CD8-positive, alpha-beta memory T cell (primary cell): ENCODE measurements at places on chromosomes 5 and 9.

GRCh38 chr5:105088102-105088501 is 1525.5 kb upstream of the NUDT12 start:
- DNase-seq = no peak
- no peaks in the 10 kb centered on the region for H3K36me3 ChIP-seq
- H3K4me1 ChIP-seq = no peaks in the 10 kb centered on the region
- no peaks in the 10 kb centered on the region for H3K27me3 ChIP-seq
- no peak overlapping the region for H3K4me3 ChIP-seq

GRCh38 chr9:126516936-126517832 is 96.5 kb upstream of the LMX1B start:
- H3K4me1 ChIP-seq = peaks cover 36% of the 10 kb centered on the region
- DNase-seq = peak; percentile 10
- no peaks in the 10 kb centered on the region for H3K36me3 ChIP-seq

- no peak overlapping the region for H3K27ac ChIP-seq
- DNase-seq = no peak
- H3K4me1 ChIP-seq = peaks cover 12% of the 10 kb centered on the region
- H3K36me3 ChIP-seq = no peaks in the 10 kb centered on the region
- no peaks in the 10 kb centered on the region for H3K27me3 ChIP-seq
These were observed 575.3 kb downstream of the RAB3C start for GRCh38 chr5:59158165-59158564.

DNA sequence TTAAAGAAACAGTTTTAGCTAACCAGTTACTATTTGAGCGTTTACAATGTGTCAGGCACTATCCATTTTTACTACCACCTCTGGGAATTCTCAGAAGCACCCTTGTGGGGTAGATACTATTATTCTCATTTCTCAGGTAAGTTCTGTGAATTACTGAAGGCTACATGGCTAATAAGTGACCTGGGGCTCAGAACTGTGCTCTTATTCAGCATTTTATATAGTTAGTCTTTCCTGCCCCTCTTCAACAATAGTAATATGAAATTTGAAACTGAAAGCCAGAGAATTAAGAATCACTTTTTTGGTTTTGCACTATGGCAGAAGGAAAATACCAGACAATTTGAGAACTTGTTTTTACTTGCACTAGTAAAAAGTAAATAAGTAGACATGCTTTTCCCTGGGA is 11.8 kb downstream of the ELL2 start:
- H3K36me3 ChIP-seq = no peaks in the 10 kb centered on the region
- no peaks in the 10 kb centered on the region for H3K27me3 ChIP-seq
- DNase-seq = no peak
- H3K4me3 ChIP-seq = no peak overlapping the region
- H3K27ac ChIP-seq = no peak overlapping the region

DNA sequence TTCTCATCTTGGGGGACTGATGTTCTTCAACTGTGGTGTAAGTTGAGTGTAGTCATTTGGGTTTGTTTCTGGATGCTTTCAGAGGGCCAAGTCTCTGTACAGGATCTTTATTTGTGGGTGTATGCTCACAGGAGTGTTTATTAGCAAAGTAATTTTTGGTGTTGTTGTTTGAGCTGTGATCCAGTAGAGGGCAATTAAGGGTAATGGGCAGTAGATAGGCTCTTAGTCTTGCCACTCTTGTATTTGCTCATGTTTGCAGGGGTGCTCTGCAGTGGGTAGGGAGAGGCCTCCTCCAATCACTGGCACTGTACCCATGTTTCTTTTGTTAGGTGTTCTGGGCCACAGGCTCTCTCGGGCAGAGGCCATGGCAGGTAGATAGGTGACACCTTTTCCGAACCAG is 45.9 kb upstream of the ITGA2 start:
- H3K4me3 ChIP-seq = no peak overlapping the region
- H3K36me3 ChIP-seq = no peaks in the 10 kb centered on the region
- DNase-seq = no peak
- H3K27me3 ChIP-seq = no peaks in the 10 kb centered on the region

DNA sequence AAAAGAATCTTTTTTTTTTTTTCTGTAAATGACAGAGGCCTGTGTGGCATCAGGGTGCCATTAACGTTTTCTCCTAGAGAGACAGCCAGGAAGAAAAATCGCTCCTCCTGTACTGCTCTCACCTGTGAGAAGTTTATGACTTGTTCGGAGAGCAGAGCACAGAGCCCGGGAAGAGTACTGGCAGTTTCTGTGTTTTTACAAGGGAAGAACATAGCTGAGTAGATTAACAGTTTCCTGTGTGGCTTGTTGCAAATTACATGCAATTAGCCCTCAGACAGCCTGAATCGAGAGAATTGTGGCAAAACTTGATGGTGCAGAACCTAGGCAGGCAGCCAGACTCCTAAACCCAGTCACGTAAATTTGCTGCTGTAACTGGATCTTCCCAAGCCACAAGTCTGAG is 32.1 kb downstream of the PRKACG start:
- H3K36me3 ChIP-seq = no peaks in the 10 kb centered on the region
- no peak for DNase-seq
- no peaks in the 10 kb centered on the region for H3K27me3 ChIP-seq

GRCh38 chr5:111689357-111689935 is 67.5 kb downstream of the NREP start:
- DNase-seq = no peak
- H3K4me1 ChIP-seq = no peaks in the 10 kb centered on the region
- no peak overlapping the region for H3K27ac ChIP-seq
- H3K36me3 ChIP-seq = no peaks in the 10 kb centered on the region
- no peak overlapping the region for H3K4me3 ChIP-seq

- no peaks in the 10 kb centered on the region for H3K4me1 ChIP-seq
- no peaks in the 10 kb centered on the region for H3K36me3 ChIP-seq
- no peak for DNase-seq
- H3K27me3 ChIP-seq = no peaks in the 10 kb centered on the region
- no peak overlapping the region for H3K4me3 ChIP-seq
These were observed 37.6 kb upstream of the HNRNPA0 start for GRCh38 chr5:137791799-137792198.

- H3K27me3 ChIP-seq = peaks cover 5% of the 10 kb centered on the region
- H3K36me3 ChIP-seq = no peaks in the 10 kb centered on the region
- no peak for DNase-seq
These were observed 60.8 kb downstream of the SH3TC2 start for GRCh38 chr5:149002053-149002452.

DNA sequence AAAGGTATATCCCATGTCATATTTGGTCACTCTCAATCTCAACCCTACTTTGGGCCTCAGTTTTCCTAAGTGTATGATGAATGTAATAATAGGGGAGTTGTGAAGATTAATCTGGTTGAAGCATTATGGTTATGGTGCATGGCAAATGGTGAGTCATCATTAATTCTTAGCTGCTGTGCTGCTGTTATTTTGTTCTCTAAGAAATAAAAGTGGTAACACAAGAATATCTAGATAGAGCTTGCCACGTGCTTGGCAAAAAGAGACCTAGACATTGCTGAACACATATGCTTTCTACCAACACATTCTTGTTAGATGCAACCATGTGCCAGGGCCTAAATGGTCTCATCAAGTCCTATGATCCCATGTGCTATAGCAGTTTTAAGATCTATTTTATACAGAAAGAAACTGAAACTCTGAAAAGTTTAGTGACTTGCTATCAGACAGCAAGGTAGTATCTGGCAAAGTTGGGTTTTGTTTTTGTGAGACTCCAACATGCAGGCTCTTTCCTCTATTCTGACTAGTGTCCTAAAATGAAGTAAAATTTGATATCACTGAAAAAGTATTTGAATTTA is 699.9 kb upstream of the MEF2C start:
- DNase-seq = no peak
- no peaks in the 10 kb centered on the region for H3K4me1 ChIP-seq
- H3K4me3 ChIP-seq = no peak overlapping the region
- no peaks in the 10 kb centered on the region for H3K36me3 ChIP-seq

GRCh38 chr9:114321759-114322158 is 1.1 kb upstream of the ORM1 start:
- H3K27me3 ChIP-seq = no peaks in the 10 kb centered on the region
- DNase-seq = no peak
- H3K4me1 ChIP-seq = no peaks in the 10 kb centered on the region
- no peak overlapping the region for H3K4me3 ChIP-seq
- no peaks in the 10 kb centered on the region for H3K36me3 ChIP-seq

GRCh38 chr5:35374584-35374983 is 144.3 kb upstream of the PRLR start:
- no peaks in the 10 kb centered on the region for H3K4me1 ChIP-seq
- H3K36me3 ChIP-seq = no peaks in the 10 kb centered on the region
- no peak overlapping the region for H3K4me3 ChIP-seq
- DNase-seq = no peak
- H3K27me3 ChIP-seq = no peaks in the 10 kb centered on the region

GRCh38 chr5:2899311-2899710 is 147.8 kb upstream of the IRX2 start:
- no peak for DNase-seq
- no peaks in the 10 kb centered on the region for H3K4me1 ChIP-seq
- no peak overlapping the region for H3K4me3 ChIP-seq
- H3K27me3 ChIP-seq = no peaks in the 10 kb centered on the region

DNA sequence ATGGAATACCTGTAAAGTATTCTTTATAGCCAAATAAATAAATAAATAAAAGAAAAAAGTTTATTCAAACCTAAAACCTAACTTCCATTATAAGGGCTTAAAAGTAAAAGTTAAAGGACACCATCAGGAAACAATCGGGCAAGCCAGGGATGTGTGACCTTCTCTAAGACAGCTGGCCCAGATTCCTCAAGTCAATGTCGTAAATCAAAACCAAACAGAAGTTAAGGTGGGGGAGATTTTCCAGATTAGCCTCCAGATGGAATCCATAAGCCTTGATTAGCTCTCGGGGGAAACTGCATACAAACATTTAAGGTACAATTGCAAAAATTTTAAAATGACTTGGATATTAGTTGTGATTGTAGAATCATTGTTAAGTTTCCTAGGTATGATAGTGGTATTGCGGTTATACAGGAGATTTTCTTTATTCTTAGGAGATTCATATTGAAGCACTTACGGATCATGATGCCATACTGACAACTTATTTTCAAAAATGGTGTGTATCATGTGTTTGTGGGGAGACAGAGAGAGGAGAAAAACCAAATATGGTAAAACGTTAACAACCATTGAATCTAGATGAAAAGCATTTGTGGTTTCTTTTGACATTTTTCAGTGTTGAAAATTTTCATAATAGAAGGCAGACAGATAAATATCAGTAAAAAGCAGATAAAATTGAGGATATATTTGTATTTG is 21.5 kb upstream of the MGAT1 start:
- H3K36me3 ChIP-seq = peaks cover 1% of the 10 kb centered on the region
- no peak overlapping the region for H3K27ac ChIP-seq
- H3K4me3 ChIP-seq = no peak overlapping the region
- H3K27me3 ChIP-seq = no peaks in the 10 kb centered on the region
- H3K4me1 ChIP-seq = peaks cover 16% of the 10 kb centered on the region

DNA sequence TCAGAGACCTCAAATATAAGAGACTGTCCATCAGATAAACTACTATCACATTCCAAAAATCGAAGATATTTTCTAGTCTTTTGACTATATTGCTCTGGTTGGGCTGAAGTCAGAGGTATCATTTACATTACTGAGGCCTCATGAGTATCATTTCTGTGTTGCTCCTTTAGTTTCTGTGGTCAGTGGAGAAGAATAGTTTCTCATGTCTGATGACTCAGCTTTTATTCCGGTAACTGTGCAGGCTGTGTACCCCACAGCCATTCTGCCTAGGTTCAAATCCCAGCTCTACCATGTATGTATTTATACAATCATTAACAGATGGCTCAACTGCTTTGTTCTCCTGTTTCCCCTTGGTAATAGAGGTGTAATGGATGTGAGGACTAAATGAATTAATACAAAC is 179.3 kb downstream of the ALDH1A1 start:
- no peak overlapping the region for H3K27ac ChIP-seq
- DNase-seq = no peak
- H3K4me3 ChIP-seq = no peak overlapping the region
- no peaks in the 10 kb centered on the region for H3K4me1 ChIP-seq
- no peaks in the 10 kb centered on the region for H3K36me3 ChIP-seq
- no peaks in the 10 kb centered on the region for H3K27me3 ChIP-seq

DNA sequence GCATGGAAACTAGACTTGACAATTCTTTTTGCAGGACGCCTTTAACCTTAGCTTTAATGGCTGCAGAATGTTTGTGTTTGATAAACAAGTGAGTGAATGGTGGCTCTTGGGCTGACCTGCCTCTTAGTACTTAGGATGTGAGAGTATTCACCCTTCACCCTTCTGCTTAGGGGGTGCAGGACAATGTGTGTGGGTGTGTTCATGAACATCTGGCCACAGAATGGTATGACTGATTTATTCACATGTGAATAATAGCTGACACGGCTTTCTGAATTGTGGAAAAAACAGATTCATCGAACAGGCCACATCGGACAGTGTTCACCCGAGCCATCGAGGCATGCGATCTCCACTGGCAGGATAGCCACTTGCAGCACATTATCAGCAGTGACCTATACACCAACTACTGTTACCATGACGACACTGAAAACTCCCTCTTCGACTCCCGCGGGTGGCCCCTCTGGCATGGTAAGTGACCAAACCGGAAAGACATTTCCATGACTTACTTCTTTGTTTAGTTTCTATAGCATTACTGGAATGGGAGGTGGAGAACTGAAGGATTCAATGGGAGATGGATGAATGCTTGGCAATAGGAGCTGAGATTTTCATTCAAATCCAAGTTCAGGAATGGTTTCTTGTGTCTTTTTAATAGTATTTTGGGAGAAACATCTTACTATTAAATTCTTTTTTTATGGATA is 193.6 kb downstream of the ZSWIM6 start:
- no peaks in the 10 kb centered on the region for H3K4me1 ChIP-seq
- H3K36me3 ChIP-seq = no peaks in the 10 kb centered on the region
- no peak for DNase-seq
- H3K27ac ChIP-seq = no peak overlapping the region
- no peak overlapping the region for H3K4me3 ChIP-seq

DNA sequence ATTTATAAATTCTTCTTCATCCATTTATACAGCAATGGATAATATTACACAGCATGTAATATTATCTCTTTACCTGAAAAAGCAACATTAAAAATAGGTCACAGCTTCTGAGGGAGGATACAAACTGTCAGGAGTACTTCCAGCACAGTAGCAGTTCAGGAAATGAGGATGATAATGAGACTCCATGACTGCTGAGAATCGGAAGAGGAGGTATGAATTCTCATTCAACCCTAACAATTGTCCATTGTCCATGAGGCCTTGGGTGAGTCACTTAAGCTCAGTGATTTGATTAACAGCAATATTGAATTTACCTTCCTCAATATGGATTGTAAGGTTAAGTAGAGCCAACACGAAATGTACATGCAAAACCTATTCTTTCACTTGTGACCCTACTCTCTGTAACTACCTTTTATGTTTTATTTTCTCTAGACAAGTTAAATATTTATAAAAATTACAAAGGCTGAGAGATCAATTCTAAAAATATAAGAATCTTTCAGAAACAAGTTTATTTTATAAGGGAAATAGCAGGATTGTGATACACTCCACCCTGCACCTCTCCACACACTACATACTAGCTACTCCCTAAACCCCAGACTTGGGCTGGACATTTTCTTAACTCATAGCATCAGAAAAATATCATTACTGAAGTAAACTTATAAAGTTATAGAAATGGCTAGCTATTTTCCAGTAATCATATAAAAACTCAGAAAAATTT is 159.1 kb upstream of the ACOT12 start:
- no peaks in the 10 kb centered on the region for H3K27me3 ChIP-seq
- no peak overlapping the region for H3K4me3 ChIP-seq
- H3K4me1 ChIP-seq = no peaks in the 10 kb centered on the region
- no peaks in the 10 kb centered on the region for H3K36me3 ChIP-seq
- no peak overlapping the region for H3K27ac ChIP-seq
